ENCODE measurements at places on chromosomes 16 and 17.

DNA sequence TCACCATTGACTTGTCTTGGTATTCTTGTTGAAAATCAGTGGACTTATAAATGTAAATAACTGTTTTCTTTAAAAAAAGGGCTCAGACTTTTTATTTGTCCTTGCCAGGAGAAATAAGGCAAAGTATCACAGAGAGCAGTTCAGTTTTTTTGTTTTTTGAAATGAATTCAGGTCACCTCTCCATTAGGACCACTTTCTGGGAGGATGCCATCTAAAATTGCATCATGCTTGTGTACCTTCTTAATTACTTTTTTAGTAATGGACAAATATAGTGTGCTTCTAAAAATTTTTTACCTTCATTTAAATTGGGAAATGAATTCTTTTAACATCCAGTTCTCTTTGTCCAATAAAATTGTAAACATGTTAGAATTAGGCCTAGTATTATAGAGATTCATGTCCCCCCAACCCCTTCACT, 210.0 kb downstream of the BCAS3 start:
- peak overlapping the region; percentile 77 for H3K27ac ChIP-seq
- peak overlapping the region; percentile 82 for H3K4me3 ChIP-seq
- H3K36me3 ChIP-seq, result peaks cover 4% of the 10 kb centered on the region
- H3K4me1 ChIP-seq, result no peaks in the 10 kb centered on the region

DNA sequence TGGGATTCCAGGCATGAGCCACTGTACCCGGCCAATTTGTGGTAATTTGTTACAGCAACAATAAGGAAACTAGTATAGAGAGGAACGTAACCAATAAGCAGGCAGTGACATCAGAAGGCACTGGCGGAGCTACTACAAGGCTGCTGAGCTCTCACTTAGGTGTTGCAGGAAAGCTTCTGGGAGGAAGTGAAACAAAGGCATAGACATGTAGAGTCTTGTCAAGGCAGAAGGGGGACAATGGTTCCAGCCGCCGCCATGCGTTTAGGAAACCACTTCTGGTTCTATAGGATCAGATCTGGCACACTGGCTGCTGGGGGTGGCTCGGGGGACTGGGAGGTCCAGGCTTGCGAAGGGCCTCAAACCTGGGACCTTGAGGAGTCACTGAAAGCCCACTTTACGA, 9.4 kb upstream of the CPSF4L start:
- peak overlapping the region; percentile 43 for H3K4me3 ChIP-seq
- H3K36me3 ChIP-seq, result no peaks in the 10 kb centered on the region
- peak; percentile 51 for DNase-seq
- no peak overlapping the region for H3K27ac ChIP-seq
- peaks cover 5% of the 10 kb centered on the region for H3K4me1 ChIP-seq

- DNase-seq, result no peak
- H3K36me3 ChIP-seq, result peaks cover 3% of the 10 kb centered on the region
- peaks cover 2% of the 10 kb centered on the region for H3K27me3 ChIP-seq
- no peak overlapping the region for H3K4me3 ChIP-seq
Measured at GRCh38 chr17:376936-377863, 24.6 kb upstream of the RPH3AL start.

- peaks cover 9% of the 10 kb centered on the region for H3K36me3 ChIP-seq
- no peaks in the 10 kb centered on the region for H3K27me3 ChIP-seq
- H3K27ac ChIP-seq, result peak overlapping the region; percentile 85
- H3K4me1 ChIP-seq, result peaks cover 54% of the 10 kb centered on the region
- peak overlapping the region; percentile 79 for H3K4me3 ChIP-seq
Measured at GRCh38 chr16:46911038-46911437, 26.9 kb downstream of the GPT2 start.

- H3K36me3 ChIP-seq, result no peaks in the 10 kb centered on the region
- H3K27me3 ChIP-seq, result no peaks in the 10 kb centered on the region
Measured at GRCh38 chr17:17322516-17323510, 19.6 kb downstream of the NT5M start.

- peak overlapping the region; percentile 75 for H3K4me3 ChIP-seq
- H3K27ac ChIP-seq, result peak overlapping the region; percentile 21
- no peaks in the 10 kb centered on the region for H3K36me3 ChIP-seq
Measured at GRCh38 chr17:79991924-79992648, 43.6 kb downstream of the TBC1D16 start.

DNA sequence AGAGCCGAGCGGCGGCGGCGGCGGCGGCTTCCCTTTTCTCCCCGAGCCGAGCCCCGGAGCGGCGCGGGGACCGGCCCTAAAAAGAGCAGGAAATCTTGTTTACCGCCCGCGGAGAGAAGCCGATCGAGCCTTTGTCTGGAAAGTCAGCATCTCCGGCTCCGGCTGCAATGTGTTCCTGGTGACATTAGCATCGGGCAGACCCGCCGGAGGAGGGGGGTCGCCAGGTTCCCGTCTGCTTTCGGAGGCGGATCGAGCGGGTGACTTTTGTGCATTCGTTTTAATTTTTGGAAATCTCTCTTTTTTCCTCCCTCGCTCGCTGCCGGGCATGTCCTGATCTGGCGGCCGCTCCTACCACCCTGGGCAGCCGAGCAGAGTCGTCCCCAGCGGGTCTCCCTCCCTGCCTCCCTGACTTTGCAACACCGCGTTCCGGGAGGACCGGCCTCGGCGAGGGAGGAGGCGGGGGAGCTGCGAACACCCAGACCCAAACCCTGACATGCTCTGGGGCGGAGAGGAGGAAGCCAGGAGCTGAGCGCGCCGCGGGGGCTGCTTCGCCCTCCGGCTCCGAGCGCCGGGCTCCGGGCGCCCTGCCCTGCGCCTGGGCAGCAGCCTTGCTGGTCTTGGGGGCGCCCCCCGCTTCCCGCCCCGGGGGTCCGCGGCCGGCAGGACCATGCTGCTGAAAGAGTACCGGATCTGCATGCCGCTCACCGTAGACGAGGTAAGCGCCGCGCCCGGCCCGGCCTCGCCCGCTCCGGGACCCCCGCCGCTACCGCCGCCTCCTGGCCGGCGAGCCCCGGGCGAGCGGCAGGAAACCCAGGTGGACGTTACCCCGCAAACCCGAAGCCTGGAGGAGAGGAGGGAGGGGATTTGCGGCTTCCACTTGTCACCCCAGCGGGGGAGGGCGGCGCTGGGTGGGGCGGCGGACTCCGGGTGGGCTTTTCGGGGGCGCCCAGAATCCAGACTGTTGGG, 690 bp downstream of the PITPNC1 start:
- H3K4me3 ChIP-seq, result peak overlapping the region; percentile 94
- H3K27me3 ChIP-seq, result no peaks in the 10 kb centered on the region
- peak; percentile 35 for DNase-seq
- H3K36me3 ChIP-seq, result no peaks in the 10 kb centered on the region
- H3K27ac ChIP-seq, result peak overlapping the region; percentile 20
- peaks cover 22% of the 10 kb centered on the region for H3K4me1 ChIP-seq

- H3K4me1 ChIP-seq, result peaks cover 12% of the 10 kb centered on the region
- H3K4me3 ChIP-seq, result no peak overlapping the region
- DNase-seq, result no peak
- H3K36me3 ChIP-seq, result no peaks in the 10 kb centered on the region
Measured at GRCh38 chr17:7408252-7408727, 645 bp downstream of the NLGN2 start.

DNA sequence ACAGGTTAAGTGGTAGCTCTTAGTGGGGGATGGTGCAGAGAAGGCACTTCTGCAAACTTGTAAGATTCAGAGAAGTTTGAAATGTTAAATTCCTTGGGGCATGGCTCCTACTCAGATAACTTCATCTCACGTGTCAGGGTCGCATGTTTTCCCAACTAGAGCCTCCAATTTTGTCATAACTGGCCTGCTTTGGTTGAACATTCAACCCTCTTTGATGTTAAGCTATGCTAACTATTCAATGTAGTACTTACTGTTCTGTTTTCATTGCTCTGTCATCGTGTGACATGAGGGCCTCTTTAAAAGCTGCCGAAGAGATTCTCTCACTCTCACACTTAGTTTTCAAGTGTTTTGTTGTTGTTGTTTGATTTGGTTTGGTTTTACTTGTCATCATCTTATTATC, 280.8 kb downstream of the CDH11 start:
- no peaks in the 10 kb centered on the region for H3K4me1 ChIP-seq
- H3K27me3 ChIP-seq, result no peaks in the 10 kb centered on the region
- no peaks in the 10 kb centered on the region for H3K36me3 ChIP-seq
- no peak for DNase-seq
- no peak overlapping the region for H3K4me3 ChIP-seq

GRCh38 chr16:85935974-85936760, 37.2 kb downstream of the IRF8 start:
- H3K27ac ChIP-seq, result peak overlapping the region; percentile 98
- H3K36me3 ChIP-seq, result no peaks in the 10 kb centered on the region
- DNase-seq, result peak; percentile 76
- peaks cover 64% of the 10 kb centered on the region for H3K4me1 ChIP-seq

GRCh38 chr16:29994600-29995323, 655 bp downstream of the HIRIP3 start:
- H3K4me1 ChIP-seq, result peaks cover 21% of the 10 kb centered on the region
- H3K36me3 ChIP-seq, result peaks cover 11% of the 10 kb centered on the region
- peak overlapping the region; percentile 99 for H3K4me3 ChIP-seq

DNA sequence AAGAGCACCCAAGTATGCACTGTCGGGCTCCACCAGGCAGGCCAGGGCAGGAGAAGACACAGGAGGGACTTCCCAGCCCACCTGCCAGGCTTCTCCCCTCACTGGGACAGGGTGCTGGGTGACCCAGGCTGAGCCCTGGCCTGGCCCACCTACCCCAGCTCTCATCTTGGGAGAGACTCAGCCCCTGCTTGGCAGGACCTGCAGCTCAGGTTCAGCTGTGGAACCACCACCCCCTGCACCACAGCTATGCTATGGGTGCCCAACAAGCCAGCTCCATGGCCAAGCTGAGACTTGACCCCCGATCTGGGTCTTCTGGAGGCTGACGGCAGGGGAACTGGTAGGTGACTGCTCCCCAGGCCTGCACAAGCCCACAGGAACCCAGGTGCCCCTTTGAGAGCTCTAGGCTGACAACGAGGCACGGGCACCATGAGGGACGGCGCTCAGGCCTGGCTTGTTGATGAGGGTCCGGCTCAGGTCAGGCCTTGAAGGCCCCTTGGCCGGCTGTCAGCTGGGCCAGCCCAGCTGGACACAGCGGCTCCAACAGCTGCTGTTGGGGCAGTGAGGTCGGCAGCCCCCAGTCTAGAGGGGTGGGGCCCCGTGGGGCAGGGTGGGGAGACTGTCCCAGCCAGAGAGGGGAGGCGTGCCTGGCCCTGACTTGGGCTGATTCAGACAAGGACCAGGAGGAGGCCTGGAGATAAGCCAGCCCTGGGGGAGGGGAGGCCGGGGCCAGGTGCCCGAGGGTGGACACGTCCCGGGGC, 4.6 kb downstream of the RPUSD1 start:
- H3K4me1 ChIP-seq, result peaks cover 6% of the 10 kb centered on the region
- no peak overlapping the region for H3K4me3 ChIP-seq
- DNase-seq, result no peak
- H3K36me3 ChIP-seq, result no peaks in the 10 kb centered on the region
- H3K27me3 ChIP-seq, result peaks cover 15% of the 10 kb centered on the region
- H3K27ac ChIP-seq, result no peak overlapping the region

DNA sequence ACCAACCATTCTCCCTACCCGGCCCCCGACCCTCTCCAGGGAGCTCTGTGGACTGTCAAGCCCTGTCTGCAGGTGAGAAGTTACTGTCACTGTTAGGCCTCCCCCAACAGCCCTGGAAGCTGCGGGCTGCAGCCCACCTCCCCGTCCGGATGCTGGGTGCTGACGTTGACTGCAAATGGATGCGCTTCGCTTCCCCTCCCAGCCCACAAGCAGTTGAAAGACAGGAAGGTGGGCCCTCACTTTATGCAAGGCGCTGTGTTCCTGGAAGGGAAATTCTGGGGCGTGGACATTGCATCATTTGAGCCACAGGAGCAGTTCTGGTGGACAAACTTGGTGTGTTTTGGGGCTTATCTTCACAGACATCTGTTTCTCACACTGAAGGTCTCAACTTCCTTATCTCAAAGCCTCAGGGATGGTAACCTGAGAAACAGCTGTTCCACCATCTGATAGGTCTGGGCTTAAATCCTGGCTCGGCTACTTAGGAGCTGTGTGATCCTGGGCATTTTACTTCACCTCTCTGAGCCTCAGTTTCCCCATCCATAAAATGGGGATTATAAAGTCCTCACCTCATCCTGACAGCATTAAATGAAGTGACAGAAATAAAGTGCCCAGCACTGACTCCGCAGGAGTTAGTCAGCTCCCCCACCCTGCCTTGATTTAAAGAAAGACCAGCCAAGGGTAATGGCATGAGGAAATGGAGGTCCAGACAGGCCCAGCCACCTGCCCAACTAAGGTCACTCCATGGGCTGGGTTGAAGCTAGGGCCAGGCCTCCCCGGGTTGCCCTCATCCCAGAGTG, 4.6 kb upstream of the DRC7 start:
- H3K27ac ChIP-seq, result peak overlapping the region; percentile 88
- H3K27me3 ChIP-seq, result no peaks in the 10 kb centered on the region
- DNase-seq, result peak; percentile 35
- H3K4me3 ChIP-seq, result no peak overlapping the region
- peaks cover 15% of the 10 kb centered on the region for H3K4me1 ChIP-seq

DNA sequence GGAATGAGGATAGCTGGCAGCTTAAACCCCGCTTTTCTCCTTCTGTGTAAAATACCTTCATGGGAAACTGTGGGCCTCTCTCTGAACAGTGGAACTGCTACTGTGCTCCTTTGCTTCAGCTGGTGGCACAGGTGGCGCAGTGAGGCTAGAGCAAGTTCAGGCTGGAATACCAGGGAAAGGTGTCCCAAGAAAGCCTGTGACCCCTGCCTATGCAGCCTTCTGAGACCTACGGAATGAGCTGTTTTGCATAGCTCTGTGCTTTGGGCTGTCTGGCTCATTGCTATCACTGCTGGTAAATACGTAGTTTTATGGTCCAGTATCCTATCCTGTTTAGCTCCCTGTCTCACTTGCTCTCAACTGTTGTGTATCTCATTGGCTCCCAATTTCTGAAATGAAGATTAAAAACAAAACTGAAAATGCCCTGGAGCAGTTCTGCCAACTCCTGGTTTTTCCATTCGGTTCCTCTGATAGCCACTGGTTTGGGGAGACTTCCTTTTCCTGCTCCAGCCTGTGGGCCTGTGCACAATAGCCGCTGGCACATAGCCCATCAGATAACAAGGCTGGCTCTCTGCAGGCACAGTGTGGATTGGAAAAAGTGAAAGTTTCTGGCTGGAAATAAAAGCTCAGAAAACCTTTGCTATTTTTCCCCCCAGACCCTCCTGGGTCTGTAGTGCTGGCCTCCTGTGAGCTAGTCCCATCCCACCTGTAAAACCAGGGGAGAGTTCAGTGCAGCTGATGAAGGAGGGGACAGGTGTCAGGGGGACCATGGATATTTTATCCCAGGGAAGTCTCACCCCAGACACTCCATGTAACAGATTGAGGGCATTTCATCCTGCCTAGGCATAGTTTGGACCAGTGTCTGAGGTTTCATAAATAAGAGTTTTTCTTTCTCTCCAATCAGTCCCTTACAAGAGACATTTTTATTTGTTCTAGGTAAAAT, 24.0 kb downstream of the LIMD2 start:
- H3K36me3 ChIP-seq, result peaks cover 22% of the 10 kb centered on the region
- DNase-seq, result no peak
- H3K27ac ChIP-seq, result no peak overlapping the region
- peaks cover 10% of the 10 kb centered on the region for H3K4me1 ChIP-seq

DNA sequence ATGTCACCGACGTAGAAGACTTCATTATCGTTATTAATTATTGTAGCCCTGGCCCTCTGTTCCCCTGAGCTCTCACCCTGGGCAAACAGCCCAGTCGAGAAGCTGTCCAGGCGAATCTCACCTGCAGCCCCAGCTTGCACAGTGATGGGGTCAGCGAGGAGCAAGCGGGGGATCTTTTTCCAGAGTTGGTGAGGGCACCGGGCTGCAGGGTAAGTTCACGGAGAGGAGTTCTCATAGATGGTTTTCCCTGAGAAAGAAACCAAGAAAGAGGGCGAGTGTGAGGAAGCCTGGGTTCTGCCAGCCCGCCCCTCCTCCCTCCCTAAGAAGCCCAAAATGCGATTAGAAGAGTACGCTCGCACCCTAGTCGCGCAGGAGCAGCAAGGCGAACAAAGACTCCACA, 436 bp downstream of the SPAG5 start:
- peaks cover 20% of the 10 kb centered on the region for H3K4me1 ChIP-seq
- peak overlapping the region; percentile 98 for H3K27ac ChIP-seq
- H3K4me3 ChIP-seq, result peak overlapping the region; percentile 95
- DNase-seq, result no peak
- no peaks in the 10 kb centered on the region for H3K27me3 ChIP-seq

Measured in memory B cell (primary cell).